ENCODE measurements at places on chromosomes 11 and 22.

DNA sequence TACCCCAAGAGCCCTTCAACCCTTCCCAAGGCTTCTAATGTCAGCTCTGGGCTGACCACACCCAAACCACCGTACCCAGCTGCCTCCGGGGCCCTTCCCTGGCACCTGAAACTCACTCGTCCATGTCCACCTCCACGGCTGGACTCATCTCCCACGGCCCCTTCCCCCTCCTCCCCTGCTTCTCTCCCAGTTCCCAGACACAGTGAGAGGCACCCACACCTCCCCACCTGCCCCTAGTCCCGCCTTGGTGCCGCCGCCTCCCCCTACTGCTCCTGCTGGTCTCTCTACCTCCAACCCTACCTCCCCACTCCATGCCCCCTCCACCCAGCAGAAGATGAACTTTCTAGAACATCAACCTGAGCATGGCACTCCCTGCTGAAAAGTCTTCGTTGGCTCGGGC lies 39.5 kb downstream of the ELFN2 start:
- no peak for DNase-seq

DNA sequence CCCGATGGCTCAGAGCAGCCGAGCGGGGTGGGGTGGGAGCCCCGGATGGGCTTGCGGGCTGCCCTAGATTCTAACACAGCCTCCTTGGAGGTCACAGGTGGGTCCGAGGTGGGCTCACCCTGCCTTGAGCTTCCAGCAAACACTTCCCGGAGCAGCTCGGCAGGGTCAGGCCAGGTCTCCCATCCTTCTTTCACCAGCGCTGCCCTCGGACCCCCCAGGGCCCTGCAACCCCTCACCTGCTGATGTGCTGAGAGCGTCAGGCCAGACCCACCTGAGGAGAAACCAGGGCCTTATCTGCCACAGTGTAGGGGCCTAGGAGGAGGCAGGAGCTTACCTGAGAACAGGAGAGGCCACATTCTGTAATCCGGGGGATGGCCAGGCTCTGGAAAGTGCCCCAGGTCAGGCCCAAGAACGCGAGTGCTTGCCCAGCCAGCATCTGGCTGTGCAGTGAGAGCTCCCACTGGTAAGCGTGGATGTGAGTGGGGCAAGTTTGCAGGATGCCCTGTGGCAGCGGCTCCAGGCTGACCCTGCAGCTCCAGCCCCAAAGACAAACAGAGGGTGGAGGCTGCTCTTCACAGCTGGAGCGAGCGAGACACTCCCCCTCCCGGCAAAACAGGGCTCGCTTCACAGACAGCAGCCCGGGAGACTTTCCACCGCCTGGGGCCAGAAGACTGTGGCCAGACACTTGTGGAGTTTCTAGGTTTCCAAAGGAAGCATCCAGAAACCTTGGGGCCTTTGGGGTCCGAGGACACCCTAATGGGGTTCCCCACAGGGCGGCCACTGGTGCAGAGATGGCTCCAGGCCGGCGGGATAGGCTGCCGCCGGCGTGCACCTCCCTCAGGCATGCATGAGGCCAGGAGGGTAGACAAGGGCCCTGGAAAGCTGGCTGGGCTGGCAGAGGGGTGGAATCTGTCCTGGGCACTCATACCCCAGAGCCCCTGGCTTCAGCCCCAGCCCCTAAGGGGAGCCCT lies at the start of gene IL17REL:
Gene IL17REL (minus strand): TSS at position 555 of the 971 bp plus-strand sequence. CDS start 119 bp downstream, at position 436.
- no peak for DNase-seq

- no peak for DNase-seq
These were observed 52.9 kb downstream of the ST14 start for GRCh38 chr11:130212431-130212961.

DNA sequence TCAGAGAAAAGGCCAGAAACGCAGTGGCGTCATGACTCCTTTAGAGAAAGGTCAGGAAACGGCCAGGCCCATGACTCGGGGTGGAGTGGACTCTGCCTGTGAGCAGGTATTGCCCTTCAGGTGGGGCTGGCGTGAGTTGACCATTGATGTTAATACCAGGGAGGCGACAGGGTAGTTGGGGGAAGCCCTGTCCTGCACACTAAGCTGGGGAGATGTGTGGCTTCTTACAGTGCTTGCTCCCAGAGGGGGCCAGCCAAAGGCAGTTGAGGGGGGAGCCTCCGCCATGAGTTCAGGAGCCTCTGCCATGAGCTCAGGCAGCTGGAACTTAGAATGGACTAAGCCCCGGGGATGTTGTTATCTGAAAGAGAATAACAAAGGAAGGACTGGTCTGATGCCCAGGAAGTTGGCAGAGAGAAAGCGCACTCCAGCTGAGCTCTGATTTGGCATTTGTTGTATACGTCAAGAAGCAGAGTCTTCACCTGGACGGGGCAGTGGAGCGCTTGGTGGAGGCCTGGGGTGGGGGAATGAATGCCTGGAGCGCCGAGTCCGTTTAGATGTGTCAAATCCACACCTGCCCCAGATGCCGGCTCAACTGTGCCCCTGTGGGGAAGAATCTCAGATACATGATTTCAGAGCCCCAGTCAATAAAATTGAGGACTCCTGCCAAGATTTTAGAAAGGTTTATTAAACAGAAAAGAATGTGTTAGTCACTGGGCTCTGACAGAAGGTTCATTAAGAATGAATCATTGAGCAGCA lies 222.5 kb downstream of the TBC1D22A start:
- DNase-seq, result no peak

DNA sequence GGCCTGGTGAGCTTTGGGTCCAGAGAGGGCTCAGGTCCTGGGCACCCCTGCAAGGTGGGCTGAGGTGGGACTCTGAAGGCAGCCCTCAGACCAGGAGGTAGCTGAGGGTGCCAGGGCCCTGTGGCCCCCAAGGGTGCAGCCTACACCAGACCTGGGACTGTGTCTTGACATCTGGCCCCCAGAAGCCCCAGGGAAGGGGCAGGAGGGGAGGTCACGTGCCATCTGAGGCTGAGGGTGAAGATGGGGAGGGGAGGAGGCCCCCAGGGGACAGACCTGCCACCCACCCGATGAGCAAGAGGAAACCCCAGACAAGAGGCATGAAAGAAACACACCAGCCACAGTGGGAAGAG lies 520.2 kb downstream of the BRD1 start:
- no peak for DNase-seq

GRCh38 chr11:68440224-68440623 lies 20.3 kb upstream of the PPP6R3 start:
- no peak for DNase-seq

DNA sequence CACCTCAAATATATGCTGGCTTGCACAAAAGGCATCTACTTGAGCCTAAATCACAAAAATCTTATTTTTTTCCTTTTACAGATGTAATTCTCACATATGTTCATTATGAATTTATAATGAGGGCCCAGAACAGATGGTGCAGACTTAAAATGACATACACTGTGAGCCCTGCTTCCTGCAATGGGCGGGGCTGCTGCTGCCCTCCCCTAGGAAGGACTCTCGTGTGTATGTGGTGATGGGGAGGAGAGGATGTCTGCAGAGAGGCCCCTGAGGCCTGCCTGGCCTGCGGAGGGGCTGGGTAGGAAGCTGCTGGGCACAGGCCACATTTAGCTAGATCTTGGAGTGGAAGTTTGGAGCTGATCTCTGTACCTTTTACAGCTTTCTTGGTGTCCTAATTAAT lies 233.4 kb upstream of the KIRREL3 start:
- no peak for DNase-seq

DNA sequence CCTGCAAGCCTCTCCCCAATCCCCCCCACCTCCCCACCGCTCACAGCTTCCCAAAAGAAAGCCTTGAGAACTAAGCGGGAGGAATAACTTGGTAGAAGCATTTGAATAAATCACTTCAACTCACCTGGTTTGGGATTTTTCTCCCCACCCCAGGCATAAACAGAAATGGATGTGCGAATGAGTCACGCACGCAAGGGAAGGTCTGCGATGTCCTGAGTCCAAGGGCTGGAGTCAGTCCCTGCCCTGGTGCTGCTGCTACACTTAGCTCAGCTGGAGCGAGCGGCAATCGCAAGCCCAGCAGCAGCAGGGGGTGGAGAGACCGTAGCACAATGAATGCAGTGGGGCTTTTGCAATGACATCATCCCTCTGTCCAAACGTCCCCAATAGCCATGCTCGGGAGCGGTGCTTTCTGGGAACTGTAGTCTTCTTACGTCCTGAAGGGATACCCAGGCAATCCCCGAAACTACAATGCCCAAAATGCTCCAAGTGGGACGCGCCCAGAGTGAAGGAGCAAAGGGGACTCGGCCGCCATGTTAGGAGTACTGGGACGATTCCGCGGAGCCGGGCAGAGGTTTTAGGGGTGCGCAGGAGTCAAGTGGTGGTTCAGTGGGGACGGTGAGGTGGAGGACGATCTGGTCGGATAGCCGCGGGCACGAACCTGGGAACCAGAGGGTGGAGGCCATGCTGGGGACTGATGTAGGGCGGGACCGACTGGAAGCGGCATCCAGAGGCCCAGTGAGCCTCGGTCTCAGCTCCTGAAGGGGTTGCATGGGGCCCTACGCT lies at the start of gene RAB30:
Gene RAB30 (minus strand): TSS at position 331 of the 783 bp plus-strand sequence. CDS start 74,581 bp downstream, outside the sequence.
- DNase-seq, result peak; percentile 95

- no peak for DNase-seq
These were observed 85.1 kb downstream of the ARHGAP8 start for GRCh38 chr22:44837481-44837880.

GRCh38 chr11:72522186-72522585 lies 87.9 kb upstream of the CLPB start:
- no peak for DNase-seq

DNA sequence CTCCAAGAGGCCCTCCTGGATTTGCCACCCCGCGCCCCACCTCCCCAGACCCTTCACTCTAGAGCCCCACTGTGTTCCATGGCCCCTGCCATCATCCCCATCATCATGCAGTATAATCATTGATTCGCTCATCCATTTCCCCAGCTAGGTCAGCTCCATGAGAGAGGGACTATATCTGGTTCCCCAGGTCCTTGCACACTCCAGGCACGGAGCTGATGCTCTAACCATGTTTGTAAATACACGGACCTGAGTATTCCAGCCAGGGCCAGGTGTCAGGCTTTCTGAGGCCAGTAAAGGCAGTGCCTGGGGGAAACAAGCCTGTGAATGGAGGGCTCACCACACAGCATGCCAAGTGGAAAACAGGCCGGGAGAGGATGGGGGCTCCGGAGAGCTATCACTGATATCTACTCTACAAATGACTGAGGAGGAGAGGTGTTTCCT lies 27.1 kb upstream of the OAF start:
- DNase-seq, result no peak

DNA sequence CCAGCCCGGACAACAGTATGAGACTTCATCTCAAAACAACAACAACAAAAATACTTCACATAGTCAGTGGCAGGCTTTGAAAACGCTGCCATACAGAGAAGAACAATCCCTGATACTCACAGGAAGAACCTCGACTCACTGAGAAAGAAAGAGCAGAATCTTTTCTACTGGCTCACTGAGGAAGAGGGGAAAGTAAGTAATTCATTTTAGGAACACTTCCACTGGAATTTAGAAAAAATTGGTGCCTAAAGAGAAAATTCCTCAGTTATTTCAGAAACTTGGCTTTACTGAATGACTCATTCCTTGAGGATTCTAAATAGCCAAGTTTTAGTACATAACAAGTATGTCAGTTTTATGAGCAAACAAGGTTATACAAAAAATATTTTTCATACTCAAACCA lies 12.3 kb downstream of the NARS2 start:
- DNase-seq, result no peak

DNA sequence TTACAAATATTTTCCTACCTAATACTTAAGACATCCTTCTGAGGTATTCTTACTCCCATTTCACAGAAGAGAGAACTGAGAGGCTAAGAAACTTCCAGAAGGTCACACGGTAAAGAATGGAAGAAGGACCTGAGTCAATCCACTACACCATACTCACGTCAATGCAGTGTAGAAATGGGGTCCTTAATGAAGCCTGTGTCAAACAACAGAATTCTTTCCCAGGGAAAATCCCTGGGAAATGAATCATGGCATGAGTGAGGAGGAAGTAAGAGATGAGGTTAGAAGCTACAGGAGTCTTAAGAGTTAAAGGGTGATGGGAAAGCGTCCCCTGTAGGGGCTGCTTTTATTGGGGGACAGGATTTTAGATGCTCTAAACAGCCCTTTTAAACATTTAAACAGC lies 147.9 kb downstream of the C11orf91 start:
- no peak for DNase-seq

GRCh38 chr22:45082795-45083194 lies 73.0 kb upstream of the PHF21B start:
- peak; percentile 56 for DNase-seq

DNA sequence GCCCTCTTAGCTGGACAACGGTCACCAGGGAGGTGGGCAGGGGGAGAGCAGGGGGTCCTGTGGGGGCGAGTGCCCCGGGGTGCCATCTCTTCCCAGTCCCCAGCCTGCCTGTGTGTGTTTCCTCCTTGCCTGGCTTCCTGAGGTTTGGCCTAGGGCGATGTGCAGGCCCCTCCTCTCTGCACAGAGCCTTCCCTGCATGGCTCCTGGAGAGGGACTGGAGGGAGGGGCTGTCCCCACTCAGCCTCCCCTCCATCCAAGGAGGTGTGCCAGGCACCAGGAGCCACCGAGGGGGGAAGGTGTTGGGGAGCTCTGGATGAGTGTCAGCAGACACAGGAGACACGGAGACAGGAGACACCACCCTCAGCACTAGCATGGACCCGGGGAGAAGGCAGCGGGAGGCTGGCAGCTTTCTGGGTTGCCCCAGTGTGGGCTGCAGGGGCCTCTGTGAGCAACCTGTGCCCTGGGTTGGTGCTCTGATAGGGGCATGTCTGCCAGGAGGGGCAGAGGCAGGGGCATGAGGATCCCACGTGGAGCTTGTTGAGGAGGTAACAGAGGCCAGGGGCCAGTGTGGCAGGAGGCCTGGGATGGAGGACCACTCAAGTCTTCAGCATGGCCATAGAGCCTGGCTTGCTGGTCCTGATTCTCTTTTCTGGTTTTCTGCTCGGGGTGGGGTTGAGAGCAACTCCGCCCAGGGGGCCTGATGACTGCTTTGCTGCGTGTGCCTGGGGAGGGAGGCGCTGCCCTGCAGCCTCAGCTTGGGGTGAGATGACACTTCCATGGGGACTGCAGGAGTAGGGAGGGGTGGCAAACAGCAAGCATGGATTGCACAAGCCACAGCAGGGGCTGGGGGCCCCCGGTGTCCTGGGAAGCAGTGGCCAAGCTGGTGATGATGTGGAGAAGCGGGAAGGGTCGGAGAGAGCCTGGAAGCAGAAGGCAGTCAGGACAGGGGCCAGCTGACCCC lies 78.8 kb downstream of the ST3GAL4 start:
- no peak for DNase-seq

GRCh38 chr11:36160091-36160490 lies 129.1 kb downstream of the COMMD9 start:
- DNase-seq, result no peak

- no peak for DNase-seq
These were observed 43.7 kb upstream of the NUP160 start for GRCh38 chr11:47891886-47892285.

- no peak for DNase-seq
These were observed 10.5 kb upstream of the MGAT3 start for GRCh38 chr22:39446239-39446721.

GRCh38 chr11:121964591-121964990 lies 151.4 kb downstream of the BLID start:
- DNase-seq, result no peak
